ENCODE measurements at places on chromosomes 11 and 22.

DNA sequence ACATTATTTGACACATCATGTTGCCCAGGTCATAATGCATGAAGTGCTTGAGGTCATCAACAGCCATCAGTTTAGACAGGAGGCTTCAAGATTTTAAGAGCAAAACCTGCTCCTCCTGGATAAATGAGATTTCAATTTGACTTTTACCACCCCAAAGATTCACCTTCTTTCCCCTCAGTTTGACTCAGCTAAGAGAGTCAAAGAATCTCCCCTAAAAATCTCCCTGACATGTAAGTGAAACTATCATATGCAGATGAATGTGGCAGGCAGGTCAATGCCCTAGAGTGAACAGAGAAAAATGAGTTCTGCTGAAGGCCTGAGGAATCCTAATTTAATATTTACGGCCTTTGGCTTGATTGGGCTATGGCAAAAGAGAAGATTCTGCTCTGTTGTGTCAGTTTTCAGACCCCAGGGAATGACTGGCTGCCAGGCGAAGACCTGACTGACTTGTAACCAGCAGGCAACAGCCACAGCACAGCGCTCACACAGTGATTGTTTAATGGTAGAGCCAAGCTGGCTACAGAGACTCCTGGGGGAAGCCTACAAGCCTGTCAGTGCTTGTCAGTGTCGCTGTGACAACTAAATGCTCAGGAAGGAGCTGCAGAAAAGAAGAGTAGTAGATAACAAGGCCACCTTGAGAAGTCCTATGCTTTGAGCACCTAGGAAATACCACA is 491.2 kb upstream of the LRRC4C start:
- no peak for DNase-seq

GRCh38 chr22:33518405-33518804 is 401.9 kb downstream of the LARGE1 start:
- DNase-seq, result no peak

- DNase-seq, result peak; percentile 61
Observed at GRCh38 chr11:131099013-131099412, 182.7 kb upstream of the SNX19 start.

DNA sequence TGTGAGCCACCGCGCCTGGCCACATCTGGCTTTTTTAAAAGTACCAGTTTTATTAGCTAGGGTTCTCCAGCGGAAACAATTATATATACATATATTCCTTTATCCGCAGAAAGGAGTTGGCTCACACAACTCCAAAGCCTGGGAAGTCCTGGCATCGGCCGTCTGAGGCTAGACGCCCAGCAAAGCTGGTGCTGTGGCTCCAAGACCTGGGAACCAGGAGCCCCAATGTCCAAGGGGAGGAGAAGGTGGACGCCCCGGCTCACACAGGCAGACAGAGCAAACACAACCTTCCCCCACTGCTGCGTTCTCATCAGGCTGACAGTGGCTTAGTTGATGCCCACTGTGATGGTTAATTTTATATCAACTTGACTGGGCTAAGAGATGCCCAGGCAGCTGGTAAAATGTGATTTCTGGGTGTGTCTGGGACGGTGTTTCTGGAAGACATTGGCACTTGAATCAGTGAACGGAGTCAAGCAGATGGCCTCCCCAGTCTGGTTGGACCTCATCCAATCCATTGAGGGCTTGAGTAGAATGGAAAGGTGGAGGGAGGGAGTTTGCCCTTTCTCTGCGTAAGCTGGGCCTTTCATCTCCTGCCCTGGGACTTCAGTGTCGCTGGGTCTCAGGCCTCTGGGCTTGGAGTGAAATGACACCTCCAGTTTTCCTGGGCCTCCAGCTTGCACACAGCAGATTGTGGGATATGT is 904.4 kb downstream of the BRD1 start:
- no peak for DNase-seq

- no peak for DNase-seq
Observed at GRCh38 chr22:50694766-50695420, 22.3 kb downstream of the SHANK3 start.

- DNase-seq, result no peak
Observed at GRCh38 chr11:105763594-105763993, 153.7 kb downstream of the GRIA4 start.

DNA sequence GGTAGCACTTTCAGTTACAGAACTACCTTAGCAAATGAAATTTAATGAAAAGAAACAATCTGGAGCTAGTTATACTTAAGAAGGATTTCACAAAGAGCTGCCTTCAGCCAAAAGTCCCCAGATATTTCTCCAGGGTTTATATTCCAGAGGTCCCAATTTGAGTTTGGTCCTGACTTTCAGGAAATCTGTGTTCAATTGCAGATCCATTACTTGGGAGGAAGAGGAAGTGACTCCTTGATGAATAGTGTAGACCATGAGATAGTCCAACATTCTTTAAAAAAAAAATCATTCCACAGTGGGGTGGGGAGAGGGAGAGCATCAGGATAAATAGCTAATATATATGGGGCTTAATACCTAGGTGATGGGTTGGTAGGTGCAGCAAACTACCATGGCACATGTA is 117.6 kb upstream of the ARHGAP20 start:
- DNase-seq, result peak; percentile 8

- DNase-seq, result peak; percentile 48
Observed at GRCh38 chr11:126718276-126718675, 282.3 kb downstream of the KIRREL3 start.

GRCh38 chr11:64809781-64810241 is 540 bp downstream of the MEN1 start:
- DNase-seq, result no peak

- peak; percentile 55 for DNase-seq
Observed at GRCh38 chr11:33542921-33543320, 157.7 kb downstream of the C11orf91 start.

GRCh38 chr11:31808721-31809540 is 2.2 kb downstream of the PAX6 start:
- no peak for DNase-seq

GRCh38 chr11:130455483-130456127 is 7.2 kb downstream of the ADAMTS15 start:
- no peak for DNase-seq

GRCh38 chr22:20652130-20652529 is 121.8 kb upstream of the SERPIND1 start:
- DNase-seq, result no peak

DNA sequence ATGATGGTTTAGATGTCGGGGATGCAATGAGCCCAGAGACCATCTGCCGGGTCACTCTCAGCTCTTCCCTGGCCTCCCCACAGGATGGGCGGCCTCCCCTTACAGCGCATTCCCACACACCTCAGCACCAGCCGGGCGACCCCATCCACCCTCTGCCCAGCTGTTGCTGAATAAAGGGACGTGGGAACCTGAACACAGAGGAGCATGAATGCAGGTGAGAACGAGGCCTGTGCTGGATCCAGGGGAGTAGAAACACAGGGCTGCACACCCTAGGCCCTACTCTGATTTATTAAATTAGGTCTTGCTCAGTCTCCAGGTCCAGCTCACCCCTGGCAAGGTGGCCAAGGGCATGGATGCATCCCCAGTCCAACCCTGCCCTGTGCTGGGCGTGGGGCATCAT is 180.5 kb downstream of the CTTN start:
- no peak for DNase-seq

- no peak for DNase-seq
Observed at GRCh38 chr11:40291329-40291728, 1168.1 kb downstream of the LRRC4C start.

DNA sequence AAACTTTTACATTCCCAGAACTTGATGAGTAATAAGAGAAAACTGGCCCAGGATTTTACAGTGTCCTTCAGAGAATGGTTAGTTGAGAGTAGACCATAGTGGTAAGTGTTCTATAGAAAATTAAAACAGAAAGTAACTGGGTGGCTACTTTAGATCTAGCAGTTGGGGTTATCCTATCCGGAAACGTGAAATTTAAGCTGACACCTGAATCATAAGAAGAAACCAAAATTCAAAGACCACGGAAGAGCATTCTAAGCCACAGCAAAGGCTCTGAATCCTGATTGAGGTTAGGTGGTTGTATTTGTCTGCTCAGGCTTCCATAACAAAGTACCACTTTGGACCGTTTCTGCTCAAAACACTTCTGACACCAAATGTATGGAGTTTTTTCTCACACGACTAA is 34.0 kb downstream of the TTC17 start:
- DNase-seq, result no peak

GRCh38 chr11:62081378-62082291 is 42.2 kb upstream of the INCENP start:
- peak; percentile 68 for DNase-seq

DNA sequence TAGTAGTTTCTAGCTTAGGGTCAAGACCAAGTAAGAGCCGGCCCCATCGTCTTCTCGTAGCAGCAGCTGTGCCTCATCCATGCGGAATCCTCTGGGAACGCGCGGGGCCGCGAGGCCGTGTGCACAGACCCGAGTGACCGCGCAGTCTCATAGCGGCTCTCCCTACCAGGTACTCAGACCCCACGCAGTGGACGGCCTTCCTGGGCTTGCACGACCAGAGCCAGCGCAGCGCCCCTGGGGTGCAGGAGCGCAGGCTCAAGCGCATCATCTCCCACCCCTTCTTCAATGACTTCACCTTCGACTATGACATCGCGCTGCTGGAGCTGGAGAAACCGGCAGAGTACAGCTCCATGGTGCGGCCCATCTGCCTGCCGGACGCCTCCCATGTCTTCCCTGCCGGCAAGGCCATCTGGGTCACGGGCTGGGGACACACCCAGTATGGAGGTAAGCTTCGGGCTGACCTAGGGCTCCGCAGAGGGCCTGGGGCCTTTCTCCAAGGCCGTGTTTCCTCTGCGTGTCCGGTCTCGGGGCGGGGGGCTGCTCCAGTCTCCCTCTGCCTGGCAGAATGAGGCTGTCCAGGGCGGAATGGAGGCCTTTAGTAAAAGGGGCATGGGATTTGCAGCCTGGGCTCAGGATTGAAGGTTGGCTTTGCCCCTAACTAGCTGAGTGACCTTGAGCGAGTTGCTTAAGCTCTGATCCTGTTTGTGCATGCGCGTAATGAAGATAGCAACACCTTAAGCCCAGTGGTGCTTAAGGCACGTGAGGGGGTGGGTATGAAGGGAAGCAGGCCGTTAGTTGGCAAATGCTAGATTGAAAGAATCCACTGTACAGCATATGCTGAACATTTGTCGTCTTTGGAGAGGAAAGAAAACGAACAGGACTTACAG is 48.9 kb downstream of the ST14 start:
- no peak for DNase-seq

- DNase-seq, result no peak
Observed at GRCh38 chr11:97140885-97141494, 751.2 kb downstream of the JRKL start.
